Mammary epithelial cell (primary cell): ENCODE measurements at places on chromosomes 1 and 21. TPM values are rescaled to one million over a fixed set of nuclear protein-coding genes. Genes with fewer than 3 reads are reported as not detected.

SORT1 gene
- 16.6 and 24.6 TPM in 2 replicates for total RNA-seq

DNA sequence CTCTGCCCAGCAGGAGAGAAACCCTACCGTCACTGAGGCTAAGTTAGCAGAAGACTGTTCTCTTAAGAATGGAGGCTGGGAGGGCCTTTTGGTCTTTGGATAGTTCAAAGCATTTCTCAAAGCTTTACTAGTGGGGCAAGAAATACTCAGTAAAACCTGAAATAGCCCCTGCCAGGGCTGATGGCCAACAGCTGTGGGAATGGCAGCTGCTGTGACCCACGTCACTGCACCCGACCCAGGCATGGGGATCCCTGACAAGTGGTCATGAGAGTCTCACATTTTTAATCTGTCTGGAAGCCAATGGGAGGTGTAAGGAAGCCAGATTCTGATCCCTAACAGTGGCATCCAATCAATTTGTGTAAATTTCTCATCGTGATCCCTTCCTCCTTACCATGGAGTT lies 44.5 kb upstream of the ENAH start:
- no peak for DNase-seq

MYBPHL gene
- not detected for total RNA-seq

GRCh38 chr1:163063610-163064009 lies 5.6 kb upstream of the RGS4 start:
- DNase-seq: no peak

DNA sequence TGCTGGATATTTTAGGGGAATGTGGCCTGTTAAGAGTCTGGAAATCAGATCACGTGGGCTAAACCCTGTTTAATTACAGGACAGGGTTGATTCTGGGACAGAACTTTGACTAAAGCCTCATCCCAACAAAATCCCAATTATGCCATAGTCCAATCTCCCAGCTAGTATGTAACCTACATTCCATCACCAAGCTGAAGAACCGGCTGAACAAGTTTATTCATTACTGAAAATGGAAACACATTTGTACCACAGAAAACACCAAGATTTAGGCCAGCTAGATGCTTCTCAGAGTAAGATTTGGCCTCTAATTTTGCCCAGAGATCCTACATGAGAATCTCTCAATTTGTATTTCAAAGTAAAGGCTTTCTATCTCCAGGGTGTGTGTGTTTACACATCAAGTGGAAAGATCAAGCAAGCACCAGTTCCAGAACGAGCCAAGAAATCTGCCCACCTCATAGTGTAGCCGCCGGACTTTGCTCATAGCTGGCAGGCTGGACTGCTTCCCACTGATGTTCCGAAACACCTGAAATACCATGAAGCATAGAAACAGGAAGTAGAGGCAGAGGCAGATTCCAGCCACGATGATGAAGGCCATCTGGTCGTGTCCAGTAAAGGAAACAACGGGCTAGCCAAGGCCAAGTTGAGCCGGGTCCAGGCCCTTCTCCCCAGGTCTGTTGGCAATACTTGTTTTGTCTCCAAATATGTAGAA lies 86.8 kb downstream of the WLS start:
- DNase-seq: peak; percentile 62

DNA sequence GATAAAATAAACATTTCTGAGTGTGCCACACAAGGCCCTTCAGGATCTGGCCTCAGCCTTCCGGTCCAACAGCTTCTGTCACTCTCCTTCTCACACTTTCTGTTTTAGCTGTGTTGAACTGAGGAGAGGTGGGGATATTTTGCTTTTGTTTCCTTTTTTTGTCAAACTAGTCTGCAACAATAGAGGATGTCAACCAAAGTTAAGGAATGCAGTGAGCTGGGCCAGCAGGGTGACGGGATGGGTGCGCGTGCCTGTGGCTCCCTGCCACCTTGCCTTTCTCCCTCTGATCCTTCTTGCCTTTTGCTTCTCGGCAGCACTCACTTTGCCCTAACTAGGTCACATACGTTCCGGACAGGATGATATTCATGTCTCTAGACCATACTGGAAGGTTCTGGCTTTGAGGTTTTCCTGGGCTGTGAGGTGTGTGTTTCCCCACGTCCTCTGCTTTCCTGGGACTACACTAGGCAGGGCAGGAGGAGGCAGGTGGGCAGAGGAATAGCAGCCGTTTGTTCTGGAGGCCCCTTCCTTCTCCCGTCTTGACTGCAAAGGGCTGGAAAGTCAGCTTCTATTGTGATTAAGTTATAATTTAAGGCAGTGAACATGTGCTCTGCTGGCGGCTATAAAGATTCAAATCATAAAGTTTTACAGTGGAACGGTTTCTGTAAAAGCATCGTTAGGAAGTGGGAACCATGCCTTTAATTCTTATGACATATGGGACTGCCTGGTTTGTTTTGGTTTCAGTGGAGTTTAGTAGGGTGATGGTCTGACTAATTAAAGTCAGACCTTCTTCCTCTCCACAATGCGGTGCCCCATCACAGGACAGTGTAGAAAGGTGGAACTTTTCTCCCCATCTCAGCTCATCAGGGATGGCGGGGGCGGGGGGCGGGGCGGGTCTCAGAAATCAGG lies 67.8 kb downstream of the RNF220 start:
- no peak for DNase-seq

RPE65 gene
- total RNA-seq: under 0.01 TPM

CFHR5 gene
- total RNA-seq: not detected in 2 replicates

RAP1GAP gene
- total RNA-seq: 0.45 and 0.54 TPM in 2 replicates

S100A4 gene
- total RNA-seq: 4.3 TPM

- DNase-seq: no peak
Measured at GRCh38 chr1:185674201-185674600, 60.0 kb upstream of the HMCN1 start.

- DNase-seq: no peak
Measured at GRCh38 chr1:10178597-10179405, 31.6 kb upstream of the KIF1B start.

DNA sequence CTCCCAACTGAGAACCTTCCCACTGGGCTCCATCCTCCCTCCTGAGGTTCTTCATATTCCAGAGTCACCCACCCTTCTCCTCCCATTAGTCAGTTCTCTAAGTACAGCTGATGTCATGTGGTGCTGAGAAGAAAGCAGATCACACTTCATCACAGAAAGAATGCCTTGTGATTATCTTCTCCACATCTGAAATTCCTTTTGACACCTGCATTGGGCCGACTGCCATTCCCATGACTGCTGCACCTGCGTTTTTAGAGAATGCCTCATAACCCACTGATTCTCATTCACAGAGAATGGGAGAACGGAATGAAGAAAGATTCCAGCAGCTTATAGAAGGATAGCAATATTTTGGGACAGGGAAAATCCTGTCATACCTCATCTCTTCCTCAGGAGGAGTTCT lies 14.3 kb downstream of the LEPR start:
- DNase-seq: peak; percentile 84

DNA sequence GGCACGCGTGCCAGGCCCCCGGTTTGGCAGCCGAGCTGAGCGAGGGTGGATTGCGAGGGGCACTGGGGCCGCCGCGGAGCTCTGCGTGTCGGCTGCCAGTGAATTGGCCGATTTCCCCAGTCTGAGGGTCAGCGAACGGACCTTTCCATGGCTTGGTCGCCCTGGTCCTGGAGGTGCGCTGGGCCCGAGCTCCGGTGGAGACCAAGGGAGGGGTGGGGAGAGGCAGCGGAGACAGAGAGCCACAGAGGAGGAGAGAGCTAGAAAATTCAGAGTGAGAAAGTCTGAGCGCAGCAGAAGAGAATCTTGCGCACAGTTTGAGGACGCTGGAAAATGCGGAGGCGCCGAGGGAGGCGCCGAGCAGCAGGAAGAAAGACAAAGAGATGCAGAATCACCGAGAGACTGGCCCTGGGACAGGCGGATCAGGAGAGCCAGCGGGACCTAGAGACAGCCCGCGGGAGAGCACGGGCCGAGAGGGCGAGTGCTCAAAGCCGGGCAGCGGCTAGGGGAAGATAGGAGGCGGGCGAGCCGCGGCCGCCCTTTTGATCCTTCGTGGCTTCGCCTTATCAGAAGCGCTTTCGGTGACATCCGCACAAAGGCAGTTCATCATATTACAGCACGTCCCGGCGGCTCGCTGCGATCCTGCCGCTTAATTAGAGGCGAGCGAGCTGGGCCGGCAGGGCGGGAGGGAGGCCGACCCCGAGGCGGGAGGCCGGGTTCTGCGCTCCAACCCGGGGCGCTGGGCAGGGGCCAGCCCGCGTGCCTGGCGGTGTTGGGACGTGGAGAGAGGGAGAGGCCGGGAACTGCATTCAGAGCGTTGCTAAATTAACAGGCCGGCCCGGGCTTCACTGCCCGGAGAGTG lies 12.7 kb downstream of the PAX7 start:
- DNase-seq: no peak

TSPAN1 gene
- total RNA-seq: 155 and 277 TPM in 2 replicates

DNA sequence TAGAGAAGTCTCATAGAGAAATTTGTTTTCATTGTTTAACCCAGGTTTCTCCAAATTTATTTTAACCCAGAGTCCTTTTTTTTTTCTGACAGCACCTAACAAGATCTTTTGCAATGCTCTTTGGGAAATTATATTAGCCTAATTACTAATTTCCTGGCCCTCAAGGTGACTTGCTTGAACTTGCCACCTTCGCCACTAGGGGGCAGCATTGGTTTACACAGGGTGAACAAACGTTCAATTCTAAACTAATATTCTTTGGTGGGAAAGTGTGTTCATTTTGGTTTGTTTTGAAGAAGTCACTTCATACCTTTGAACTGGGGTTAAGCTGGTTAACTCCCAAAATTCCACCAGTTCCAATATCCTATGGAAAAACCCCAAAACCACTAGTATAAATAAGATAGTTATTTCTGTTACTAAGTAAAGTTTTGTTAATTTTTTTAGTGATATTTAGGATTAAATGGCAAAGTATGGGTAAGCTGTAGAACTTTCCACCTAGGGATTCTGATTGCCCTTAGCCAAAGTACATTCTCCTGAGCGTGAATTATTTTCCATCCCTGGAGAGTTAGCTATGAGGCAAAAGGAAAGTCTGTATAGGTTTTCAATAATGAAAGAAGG lies 13.0 kb downstream of the CCDC190 start:
- peak; percentile 46 for DNase-seq

FAM3B gene
- 0.17 TPM for total RNA-seq

DNA sequence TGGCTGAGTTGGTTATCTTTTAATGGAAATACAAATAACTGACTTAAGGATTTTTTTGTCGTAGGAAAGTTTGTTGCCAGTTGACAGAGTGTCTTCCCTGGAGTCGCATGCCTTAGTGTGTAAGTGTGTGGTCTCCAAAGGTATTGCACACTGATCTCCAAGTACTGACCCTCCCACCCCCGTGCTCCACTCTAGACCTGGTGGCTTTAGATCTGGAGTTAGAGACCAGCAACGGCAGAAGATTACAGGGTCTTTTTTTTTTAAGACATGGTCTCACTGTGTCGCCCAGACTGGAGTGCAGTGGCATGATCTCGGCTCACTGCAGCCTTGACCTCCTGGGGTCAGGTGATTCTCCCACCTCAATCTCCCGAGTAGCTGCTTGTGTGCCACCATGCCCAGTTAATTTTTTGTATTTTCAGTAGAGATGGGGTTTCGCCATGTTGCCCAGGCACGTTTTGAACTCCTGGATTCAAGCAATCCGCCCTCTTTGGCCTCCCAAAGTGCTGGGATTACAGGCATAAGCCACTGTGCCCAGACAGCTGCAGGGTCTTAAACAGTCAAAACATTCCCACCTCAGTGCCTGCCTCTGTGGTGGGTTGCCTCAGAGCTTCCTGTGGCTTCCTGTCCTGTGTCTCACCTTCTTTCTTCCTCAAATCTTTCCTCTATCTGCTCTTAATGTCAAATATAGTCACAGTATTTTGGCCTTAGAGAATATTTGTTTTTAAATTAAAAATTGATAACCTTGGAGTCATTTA lies 6.9 kb downstream of the TRAPPC10 start:
- DNase-seq: no peak

SLAMF9 gene
- not detected in 2 replicates for total RNA-seq

GUCA2B gene
- total RNA-seq: not detected in 2 replicates

DNA sequence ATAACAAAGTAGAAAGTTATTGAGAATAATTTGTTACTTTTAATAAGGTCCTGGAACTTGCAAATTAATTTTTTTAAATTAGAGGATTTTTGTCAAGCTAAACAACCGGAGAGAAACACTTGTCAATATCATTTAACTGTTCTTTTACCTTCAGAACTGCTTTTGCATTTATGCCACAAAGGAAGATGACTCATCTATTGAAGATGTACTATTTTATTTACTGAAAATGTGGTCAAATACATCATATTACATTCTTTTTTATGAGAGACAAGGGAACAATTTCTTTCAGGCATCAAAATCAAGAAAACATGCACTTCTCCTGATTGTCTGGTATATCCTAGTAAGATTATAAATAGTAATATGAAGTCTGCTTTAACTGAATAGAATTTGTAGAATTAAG lies 558.2 kb upstream of the PRMT6 start:
- peak; percentile 5 for DNase-seq

GRCh38 chr21:31502537-31503143 lies 156.9 kb upstream of the SOD1 start:
- no peak for DNase-seq

RGS4 gene
- 0.33 TPM for total RNA-seq

SLC2A1 gene
- total RNA-seq: 738 TPM

DNA sequence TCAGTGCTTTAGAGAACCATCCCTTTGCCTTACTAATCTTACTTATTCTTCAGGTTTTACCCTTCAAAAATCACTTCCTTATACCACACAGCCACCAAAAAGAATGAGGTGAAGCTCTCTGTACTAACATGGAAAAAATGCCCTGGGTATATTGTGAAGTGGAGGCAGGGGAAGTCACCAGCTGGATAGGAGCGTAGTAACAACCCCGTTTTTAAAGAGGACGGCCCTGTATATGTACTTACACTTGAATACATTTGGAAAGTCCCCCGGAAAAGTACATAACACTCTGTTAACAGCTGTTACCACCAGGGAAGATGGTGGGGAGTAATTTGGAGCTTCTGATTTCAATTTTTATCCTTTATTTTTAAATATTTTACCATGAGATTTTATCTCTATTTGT lies 28.2 kb upstream of the KHDRBS1 start:
- no peak for DNase-seq

- no peak for DNase-seq
Measured at GRCh38 chr1:161242313-161242712, 4.3 kb upstream of the NR1I3 start.

DNA sequence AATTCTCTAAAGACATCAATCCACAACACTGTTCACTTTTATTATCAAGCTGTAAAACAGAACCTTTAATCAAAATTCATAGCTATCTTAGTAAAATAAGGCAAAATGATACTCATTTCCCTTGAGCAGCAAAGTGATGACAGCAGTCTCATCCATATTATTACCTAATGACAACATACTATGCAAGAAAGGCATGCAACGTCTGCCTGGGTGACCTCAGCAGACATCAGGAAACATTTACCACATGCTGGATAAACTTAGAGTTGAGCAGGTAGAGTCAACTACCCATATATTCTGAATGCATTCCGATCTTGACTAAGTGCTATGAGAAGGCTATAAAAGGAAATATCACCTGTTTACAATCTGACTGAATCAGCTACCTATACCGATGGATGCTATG lies 145.1 kb downstream of the SIPA1L2 start:
- DNase-seq: no peak

GRCh38 chr1:68173936-68174737 lies 58.2 kb downstream of the WLS start:
- peak; percentile 93 for DNase-seq

DNA sequence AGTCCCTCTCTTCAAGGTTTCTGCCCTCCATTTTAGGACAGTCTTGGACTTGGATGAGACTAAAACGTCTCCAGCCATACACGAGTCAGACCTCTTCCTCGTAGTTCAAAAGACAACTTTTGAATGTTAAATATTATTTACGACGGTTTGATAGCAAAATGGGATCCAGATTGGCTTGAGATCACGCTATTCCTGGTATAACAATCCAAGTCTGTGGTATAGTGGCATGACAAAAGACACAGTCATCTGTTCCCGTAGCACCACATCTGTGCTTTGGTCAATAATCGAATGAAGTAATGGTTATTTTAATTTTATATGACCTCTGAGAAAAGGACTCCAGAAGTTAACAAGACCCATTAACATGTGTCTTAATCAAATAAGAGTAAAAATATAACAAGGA lies 7.0 kb downstream of the PCP4 start:
- no peak for DNase-seq
